ENCODE measurements at places on chromosomes 12 and 14.

- no peak for DNase-seq
Observed at GRCh38 chr14:102620413-102620812, 28.0 kb downstream of the RCOR1 start.

DNA sequence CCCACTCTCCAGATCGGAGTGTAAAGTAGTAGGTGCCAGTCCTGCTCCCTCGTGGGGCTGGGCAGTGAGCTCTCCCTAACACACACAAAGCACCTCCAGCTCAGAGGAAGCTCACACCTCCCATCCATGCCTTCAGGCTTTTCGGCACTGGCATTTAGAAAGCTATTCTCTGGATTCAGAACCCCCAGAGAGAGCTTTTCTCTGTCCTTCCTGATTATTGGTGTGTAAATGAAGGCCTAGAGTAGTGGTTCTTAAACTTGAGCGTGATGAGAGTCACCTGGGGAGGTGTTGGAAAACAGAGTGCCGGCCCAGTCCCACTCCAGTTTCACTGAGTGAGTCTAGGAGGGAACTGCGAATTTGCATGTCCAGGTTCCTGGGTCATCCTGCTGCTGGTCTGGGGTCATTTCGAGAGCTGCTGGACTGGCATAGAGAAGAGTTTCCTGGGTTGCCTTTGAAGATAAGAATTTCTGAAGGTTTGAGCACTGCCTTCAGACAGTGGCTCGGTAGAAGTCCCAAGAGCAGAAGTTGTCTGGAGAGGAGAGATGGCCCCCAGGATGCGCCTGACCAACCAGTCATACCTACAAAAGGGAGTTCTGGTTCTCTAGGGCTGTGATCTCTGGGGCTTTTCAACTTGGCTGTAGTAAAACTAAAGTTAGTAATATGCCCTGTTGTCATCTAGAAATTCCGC, 15.1 kb downstream of the CD9 start:
- DNase-seq = no peak

GRCh38 chr12:42582050-42582449, 7.5 kb downstream of the PRICKLE1 start:
- no peak for DNase-seq

GRCh38 chr14:52244328-52244727, 23.2 kb upstream of the PTGDR start:
- DNase-seq = no peak

DNA sequence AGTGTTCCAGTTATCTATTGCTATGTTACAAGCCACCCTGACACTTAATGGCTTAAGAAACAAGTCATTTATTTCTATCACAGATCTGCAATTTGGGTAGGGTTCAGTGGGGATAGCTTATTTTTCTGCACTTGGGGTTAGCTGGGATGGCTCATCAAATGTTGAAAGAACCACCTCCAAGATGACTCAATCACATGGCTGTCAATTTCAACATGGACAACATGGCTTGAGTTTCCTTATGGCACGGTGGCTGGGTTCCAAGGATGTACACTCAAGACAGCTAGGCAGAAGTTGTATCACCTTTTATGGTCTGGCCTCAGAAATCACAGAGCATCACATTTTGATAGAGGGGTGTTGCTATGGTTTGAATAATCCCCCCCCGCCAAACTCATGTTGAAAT, 24.5 kb upstream of the IGF1 start:
- no peak for DNase-seq

DNA sequence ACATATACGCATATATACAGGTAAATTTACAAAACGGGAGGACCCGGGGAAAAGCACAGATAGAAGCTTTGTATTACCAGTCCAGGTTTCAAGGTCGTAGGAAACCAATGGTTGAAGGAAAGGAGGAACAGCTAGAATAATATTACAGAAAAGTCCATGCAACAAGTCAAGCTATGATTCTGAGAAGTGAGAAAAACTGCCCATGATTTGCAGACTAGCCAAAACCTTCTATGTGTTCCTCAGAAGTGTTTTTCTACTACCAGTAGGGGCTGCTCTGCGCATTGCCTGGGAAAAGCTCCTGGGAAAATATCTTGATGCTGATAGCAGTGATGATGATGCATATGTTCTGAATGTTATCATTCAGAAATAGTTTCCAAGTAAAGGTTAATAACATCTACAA, 2.2 kb downstream of the PDZRN4 start:
- DNase-seq = no peak

DNA sequence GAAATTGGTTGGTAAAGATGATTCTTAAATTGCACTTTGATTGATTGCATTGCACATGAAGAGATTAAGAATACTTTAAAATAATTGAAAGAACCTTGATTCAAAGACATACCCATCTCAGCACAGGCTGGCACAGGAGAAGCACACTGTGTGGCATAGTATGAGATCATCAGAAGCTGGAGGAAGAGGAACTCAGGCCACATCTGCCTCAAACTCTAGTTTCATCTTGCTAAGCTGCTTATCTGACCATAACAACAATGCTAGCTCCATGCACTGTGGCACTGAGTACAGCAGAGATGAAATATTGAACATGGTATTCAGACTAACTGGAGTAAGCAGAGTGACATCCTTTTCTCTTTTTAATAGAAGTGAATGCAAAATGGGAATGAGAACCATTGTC, 99.1 kb downstream of the TBC1D30 start:
- DNase-seq = no peak

DNA sequence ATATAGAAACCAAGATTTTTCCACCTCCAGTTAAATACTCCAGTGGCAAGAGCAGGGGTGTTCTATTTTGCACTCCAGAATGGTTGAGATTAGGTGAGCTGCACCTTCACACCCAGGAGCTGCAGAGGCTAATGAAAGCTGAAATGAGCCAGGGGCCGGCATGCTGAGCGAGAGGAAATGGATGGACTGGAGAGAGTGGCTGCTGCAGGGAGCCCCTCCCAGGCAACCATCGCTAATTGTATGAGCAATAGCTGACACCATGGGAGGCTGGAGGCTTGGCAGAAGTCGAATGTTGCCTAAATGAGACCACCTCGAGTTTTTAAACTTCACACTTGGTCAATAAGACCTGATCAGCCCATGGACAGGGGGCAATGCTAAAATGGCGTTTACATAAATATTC, 301.8 kb upstream of the TMPO start:
- no peak for DNase-seq
